Colonic mucosa (tissue), 4 donors: ENCODE measurements at places on chromosomes 6 and 20. TPM values are rescaled to one million over a fixed set of nuclear protein-coding genes. Genes with fewer than 3 reads are reported as not detected.

BEND3 gene
- 4.4 TPM for total RNA-seq

DCDC2 gene
- total RNA-seq = 3.3 TPM

C4B gene
- 19.4 TPM for total RNA-seq

SLC22A3 gene
- 2.5 TPM for total RNA-seq

SDC4 gene
- total RNA-seq = 70.9 TPM

NOTCH4 gene
- total RNA-seq = 3.7 TPM

HNF4A gene
- total RNA-seq = 346 TPM

NHSL1 gene
- 94.8 TPM for total RNA-seq

PHACTR1 gene
- total RNA-seq = 2.2 TPM

DNMT3B gene
- total RNA-seq = 0.80 TPM

B3GALT4 gene
- 22.0 TPM for total RNA-seq

CPNE5 gene
- 4.6 TPM for total RNA-seq

TRAM2 gene
- total RNA-seq = 19.1 TPM

ADAT2 gene
- total RNA-seq = 5.7 TPM

RAET1L gene
- total RNA-seq = 3.2 TPM

MOG gene
- total RNA-seq = not detected

RSPO3 gene
- 1.8 TPM for total RNA-seq

XKR7 gene
- total RNA-seq = 0.16 TPM

HRH3 gene
- total RNA-seq = not detected

BMP5 gene
- total RNA-seq = 3.2 TPM

DUSP15 gene
- total RNA-seq = 0.59 TPM
